Activated T-cell treated with anti-CD3 and anti-CD28 coated beads for 24 hours (primary cell): ENCODE measurements at places on chromosomes 13 and 19.
A peak's percentile ranks its signal among the peaks of the same experiment; 100 is the strongest.

DNA sequence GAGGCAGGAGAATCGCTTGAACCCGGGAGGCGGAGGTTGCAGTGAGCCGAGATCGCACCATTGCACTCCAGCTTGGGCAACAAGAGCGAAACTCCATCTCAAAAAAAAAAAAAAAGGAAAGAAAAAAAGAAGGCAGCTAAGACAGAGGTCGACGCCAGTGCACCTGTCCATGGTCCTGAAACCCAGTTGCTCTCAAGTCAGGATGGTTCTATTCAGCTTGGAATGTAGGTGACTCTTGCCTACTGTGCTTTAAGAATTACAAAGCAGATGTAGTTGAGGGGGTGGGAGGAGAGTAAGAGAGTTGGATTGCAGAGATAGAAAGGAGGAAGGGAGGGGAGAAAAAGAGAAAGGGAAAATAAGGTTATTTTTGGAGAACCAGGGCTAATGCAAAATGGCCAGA lies 18.7 kb downstream of the CACNG7 start:
- no peak for DNase-seq

- peak; percentile 62 for DNase-seq
Measured at GRCh38 chr19:8396563-8397203, 6.5 kb downstream of the RAB11B start.

- DNase-seq: no peak
Measured at GRCh38 chr13:20295956-20296355, 63.8 kb upstream of the GJB6 start.

GRCh38 chr13:46667687-46668281 lies 114.8 kb downstream of the LRCH1 start:
- DNase-seq: no peak

GRCh38 chr13:51134763-51135365 lies 23.8 kb upstream of the C13orf42 start:
- no peak for DNase-seq

- DNase-seq: no peak
Measured at GRCh38 chr13:90872491-90873025, 474.9 kb upstream of the MIR17HG start.

DNA sequence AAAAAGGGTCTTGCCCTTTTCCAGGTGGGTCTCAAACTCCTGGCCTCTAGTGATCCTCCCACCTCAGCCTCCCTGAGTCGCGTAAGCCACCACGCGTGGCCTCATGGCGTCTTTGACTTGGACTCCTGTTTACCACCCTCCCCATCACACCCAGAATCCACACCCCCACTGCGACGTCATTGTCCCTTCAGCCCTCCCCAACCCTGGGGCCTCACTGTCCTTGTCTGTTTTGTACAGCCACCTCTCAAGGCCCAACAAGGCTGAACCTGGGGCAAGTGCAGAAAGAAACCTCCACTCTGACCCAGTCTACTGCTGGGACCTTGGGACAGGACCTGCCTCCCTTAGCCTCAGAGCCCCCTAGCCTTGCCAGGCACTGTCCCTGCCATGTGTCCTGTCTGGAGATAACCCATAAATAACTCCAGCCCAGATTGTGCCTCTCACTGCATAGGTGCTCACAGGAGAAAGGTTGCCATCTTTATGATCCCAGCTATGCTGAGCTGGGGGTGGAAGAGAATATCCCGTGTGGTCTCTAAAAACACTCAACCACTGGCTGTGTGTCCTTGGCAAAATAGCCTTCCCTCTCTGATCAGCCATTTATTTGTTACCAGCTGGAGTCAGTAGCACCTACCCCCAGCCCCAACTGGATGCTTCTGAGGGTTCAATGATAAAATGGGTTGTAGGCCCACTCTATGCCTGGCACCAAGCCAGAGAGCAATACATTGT lies 1.8 kb upstream of the IFI30 start:
- no peak for DNase-seq

DNA sequence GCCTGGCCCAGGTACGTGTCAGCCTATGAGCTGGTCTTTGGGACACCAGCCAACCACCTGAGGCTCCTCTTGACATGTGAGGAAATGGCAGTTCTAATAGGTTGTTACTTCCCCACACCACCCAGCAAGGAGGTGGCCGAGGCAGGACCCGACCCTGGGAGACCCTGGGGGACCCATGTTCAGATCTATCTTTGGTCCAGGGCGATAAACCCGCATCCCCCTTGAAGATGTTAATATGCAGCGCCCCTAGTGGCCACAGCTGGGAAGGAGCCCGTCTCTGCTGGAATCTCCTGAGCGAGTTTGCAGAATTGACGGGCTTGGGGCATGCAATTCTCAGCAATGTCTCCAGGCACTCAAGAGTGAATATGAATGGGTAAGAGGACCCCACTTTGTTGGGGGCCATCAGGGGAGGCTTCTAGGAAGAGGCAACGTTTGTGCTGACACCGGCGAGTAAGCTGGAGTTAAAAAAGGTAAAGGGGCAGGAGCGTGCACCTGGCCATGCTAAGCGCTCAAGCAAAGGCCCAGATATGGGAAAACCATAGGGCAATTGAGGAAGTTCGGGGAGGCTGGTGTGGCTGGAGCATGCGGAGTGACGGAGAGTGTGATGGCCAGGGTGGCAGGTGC lies 1.5 kb upstream of the MYO1F start:
- peak; percentile 77 for DNase-seq

GRCh38 chr19:49710372-49710951 lies 19.5 kb downstream of the CPT1C start:
- no peak for DNase-seq

- no peak for DNase-seq
Measured at GRCh38 chr13:110442930-110443621, 118.4 kb downstream of the RAB20 start.
